ENCODE measurements at places on chromosomes 16 and 17.

- DNase-seq, result no peak
Observed at GRCh38 chr16:19672378-19672777, 45.6 kb downstream of the KNOP1 start.

DNA sequence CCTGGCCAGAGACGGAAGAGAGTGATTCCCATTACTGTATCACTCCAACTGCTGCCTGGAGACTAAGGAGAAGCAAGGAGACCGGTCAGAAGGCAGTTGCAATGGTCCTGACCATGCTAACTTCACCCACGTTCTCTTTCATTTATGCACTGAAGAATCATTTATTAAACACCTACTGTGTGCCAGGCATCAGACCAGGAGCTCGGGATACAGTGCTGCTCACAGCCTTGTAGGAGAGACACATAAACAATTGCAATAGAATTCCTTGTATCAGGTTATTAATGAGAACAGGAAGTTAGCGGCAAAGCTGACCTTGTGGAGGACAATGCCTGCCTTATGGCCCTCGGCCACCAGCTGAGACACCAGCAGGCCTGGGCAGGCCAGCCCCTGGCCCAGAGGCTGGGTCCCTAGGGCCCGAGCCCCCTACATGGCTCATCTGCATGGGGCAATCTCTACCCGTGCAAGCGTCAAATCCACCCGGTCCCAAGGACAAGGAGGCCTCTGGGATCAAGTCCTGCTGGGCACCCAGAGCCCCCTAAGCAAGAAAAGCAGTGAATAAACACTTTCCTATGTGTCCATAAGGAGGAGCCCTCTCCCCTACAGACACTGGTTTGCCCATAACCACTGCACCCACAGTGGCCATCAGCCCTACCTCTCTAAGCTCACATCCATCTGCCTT lies 8.6 kb upstream of the ENPP7 start:
- no peak for DNase-seq

- no peak for DNase-seq
Observed at GRCh38 chr16:86984343-86984742, 332.8 kb downstream of the C16orf95 start.

DNA sequence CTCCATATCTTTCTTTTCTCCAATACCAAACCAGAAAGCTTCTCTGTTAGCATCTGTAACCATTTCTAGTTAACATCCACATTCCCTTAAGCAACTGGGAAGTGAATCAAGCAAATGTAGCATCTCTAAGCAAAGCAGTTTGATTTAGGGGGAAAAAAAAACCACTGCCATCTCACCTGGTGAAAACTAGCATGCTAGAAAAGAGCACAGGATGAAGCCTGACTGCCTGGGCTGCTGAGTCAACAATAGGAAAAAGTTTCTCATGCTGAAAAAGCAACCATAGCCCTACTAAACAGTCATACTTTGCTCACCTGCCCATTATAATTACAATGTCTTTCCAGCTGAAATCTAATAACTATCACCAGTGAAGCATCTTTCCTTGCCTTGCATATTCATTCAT lies 139.3 kb downstream of the ANKFN1 start:
- no peak for DNase-seq

GRCh38 chr16:84020353-84020752 lies 22.2 kb downstream of the SLC38A8 start:
- no peak for DNase-seq

DNA sequence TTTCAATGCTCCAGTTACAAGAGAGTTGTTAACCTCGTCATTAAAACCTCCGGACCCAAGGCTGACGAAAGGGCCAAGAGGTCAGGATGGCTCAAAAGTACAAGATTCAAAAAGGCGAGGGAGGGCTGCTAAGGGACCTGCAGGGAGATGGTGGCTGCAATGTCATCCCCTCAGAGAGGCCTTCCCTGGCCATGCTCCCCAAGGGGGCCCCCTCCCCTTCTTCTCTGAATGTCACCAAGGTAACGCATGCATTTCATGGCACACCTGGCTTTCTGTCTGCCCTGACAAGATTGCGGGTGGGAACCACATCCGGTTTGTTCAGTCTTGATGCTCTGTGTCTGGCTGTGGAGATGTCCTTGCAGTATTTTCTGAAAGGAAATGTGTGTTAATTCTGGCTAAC lies 89.9 kb downstream of the C16orf78 start:
- DNase-seq, result peak; percentile 7

GRCh38 chr16:70512456-70512855 lies 10.9 kb downstream of the COG4 start:
- DNase-seq, result no peak

GRCh38 chr16:85437166-85438052 lies 175.7 kb upstream of the GSE1 start:
- DNase-seq, result peak; percentile 89

DNA sequence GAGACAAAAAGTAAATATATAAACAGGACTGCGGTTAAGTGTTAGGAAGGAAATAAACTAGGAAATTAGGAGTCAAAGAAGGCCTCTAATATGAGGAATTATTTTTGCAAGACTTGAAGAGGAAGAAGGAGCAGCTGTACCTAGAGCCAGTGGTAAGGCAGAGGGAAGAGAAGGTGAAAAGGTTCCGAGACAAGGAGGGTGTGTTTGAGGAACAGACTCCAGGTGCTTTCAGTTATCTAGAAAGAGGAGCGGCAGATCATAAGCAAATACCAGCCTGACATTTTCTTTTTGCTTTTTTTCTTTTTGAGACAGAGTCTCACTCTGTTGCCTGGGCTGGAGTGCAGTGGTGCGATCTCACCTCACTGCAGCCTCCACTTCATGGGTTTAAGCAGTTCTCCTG lies 61.0 kb downstream of the CHD9 start:
- no peak for DNase-seq

DNA sequence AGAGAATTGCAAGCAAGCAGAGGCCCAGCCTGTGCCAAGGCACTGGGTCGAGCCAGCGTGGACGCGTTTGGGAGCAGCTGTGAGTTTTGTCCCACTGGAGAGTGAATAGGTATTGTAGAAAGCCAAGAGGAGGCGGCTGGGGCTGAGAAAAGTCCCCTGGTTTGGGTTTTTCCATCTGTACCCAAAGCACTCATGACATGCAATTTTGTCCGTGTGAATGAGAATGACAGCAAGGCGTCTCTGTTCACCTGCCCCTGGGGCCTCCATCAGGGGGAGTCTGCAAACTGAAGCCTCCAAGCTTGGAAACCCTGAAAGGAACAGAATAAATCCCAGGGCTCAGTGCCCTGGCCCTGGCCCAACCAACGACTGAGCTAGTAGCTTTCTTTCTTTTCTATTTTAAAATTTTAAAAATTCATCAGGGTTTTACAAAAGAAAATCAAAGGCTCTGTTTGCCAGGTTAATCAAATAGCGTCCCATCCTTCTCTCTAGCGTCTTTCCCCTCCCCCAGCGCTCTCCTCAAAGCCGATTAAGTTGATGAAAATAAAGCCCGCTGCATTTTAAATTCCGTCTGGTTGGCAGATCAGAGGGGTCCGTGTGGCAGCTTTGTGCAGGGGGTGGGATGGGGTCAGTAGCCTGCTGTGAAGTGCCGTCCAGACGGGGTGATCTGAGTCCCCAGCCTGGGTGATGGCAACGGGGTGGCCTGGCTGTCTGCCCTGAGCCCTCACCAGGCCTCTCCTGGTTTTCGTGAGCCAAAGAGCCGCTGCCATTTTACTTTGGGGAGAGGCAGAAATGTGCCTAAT lies 171.0 kb downstream of the KATNIP start:
- DNase-seq, result no peak

GRCh38 chr17:77115510-77115909 lies 25.3 kb upstream of the SEC14L1 start:
- no peak for DNase-seq

GRCh38 chr17:30380643-30381339 lies 2.1 kb downstream of the CPD start:
- no peak for DNase-seq

DNA sequence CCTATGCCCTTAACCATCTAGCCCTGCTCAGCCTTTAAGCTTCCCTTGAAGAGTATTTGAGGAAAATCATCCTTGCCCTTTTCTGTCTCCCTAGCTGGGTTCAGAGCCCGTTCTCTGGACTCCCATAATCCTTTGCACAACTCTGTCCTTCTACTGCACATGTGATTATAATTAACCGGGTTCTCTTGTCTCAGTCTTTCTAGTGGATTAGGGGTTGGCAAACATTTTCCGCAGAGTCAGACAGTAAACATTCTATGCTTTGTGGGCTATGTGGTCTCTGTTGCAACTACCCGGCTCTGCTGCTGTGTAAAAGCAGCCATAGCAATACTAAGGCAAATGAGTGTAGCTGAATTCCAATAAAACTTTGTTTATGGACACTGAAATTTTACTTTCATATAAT lies 80.0 kb downstream of the CDRT15 start:
- no peak for DNase-seq

- DNase-seq, result no peak
Observed at GRCh38 chr16:4411684-4412083, 4.7 kb downstream of the CORO7 start.

DNA sequence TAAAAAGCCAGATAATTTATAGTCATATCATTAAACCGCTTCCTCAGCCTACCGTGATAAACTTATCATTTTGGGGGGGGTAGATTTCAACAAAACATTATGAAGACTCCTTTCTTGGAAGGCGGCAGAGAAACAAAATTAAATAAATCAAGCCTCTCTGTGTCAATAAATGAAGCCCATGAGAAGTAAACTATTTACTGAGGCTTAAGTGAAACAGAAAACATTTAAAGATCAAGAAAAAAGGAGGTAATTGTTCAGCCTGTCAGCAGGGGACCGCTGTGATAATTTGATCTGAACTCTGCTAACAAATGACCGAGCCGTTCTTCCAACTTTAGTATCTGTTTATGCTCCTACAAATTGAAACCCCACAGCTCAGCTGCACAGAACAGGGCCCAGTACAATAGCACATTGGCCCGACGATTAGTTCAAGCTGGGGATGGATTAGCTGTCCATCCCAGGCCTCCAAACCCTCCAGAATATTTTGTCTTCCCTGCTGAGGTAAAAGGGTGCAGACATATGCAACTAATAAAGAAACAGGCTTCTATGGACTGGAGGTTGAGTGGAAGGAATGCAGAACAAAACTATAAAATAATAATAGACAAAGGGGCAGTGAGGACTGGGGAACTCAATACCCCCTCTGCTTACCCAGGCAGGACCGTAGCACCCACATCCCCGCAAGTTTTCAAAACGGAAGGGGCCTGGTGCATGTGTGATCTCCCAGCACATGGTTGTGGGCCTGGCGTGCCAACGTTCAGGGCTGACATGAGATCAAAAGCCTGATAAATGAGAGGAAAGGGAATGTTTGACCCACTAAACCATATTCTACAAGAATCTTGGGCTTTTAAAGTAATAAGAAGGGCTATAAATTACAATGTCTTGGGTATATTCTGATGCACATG lies 298.1 kb upstream of the IRX5 start:
- no peak for DNase-seq

DNA sequence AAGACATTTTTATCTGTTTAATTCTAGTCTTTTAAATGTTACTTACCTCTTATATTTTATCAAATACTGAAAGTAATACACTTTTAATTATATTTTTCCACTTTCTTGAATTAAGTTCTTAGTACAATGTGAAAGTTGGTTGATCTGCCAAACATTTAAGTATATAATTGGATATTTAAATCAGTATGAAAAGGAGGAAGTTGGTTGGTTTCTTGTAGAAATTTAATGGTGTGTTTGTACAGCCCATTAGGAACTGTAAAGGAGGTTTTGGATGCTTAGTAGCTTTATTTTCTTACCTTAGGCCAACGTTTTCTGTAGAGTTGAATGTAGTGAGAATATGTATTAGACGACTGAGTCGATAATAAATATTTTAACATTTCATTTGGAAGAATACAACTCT lies 5.4 kb downstream of the NFATC3 start:
- no peak for DNase-seq

DNA sequence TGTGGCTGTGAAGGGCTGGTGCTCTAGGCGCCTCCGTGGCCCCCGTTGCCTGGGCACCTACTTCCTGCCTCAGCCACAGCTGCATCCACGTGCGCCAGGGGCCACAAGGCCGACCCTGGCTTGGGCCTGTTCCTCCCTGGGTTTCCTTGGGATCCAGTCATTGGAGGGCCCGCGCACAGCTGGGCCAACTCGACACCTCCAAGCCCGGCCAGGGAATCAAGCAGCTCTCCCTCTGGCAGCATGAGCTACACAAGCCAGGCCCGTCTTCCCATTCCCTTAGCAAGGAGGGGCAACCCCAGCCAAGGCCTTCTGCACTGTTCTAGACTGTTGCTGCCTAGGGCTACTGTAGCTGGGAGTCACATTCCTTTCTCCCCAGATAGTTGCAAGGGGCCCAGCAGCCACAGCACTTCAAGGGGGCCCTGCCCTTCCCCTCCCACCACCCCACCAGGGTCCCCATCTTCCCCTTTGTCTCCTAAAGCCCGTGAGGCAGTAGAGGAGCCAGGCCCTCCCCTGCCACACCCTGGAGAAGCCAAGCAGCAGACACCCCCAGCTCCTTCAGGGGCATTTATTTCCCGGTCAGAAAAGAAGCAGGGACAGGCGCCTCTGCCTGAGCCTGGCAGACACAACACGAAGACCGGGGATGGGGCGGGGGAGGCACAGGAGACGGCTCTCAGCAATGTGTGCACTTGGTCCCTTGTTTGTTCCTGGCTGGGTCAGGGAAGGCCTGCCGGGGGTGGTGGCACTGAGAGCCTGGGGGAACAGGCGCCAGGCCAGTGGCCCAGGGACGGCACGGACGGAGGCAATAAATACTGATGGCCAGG lies 3.8 kb downstream of the ARHGDIA start:
- no peak for DNase-seq

DNA sequence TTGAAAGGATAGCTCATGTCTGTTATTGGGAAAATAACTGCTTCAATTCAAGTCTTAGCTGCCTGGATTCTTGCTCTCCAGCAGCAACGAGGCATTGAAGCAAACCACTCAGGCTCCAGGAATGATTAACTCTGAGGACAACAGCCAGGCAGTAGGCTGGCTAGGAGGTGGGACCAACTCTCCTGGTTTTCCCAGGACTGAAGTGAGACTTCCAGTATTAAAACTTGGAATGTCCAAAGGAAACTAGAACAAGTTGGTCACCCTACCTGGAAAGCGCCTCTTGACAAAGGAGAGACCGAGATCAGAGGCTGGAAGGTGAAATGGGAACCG lies 100.7 kb downstream of the SALL1 start:
- DNase-seq, result no peak

- DNase-seq, result no peak
Observed at GRCh38 chr17:65551267-65552040, 10.0 kb downstream of the AXIN2 start.

DNA sequence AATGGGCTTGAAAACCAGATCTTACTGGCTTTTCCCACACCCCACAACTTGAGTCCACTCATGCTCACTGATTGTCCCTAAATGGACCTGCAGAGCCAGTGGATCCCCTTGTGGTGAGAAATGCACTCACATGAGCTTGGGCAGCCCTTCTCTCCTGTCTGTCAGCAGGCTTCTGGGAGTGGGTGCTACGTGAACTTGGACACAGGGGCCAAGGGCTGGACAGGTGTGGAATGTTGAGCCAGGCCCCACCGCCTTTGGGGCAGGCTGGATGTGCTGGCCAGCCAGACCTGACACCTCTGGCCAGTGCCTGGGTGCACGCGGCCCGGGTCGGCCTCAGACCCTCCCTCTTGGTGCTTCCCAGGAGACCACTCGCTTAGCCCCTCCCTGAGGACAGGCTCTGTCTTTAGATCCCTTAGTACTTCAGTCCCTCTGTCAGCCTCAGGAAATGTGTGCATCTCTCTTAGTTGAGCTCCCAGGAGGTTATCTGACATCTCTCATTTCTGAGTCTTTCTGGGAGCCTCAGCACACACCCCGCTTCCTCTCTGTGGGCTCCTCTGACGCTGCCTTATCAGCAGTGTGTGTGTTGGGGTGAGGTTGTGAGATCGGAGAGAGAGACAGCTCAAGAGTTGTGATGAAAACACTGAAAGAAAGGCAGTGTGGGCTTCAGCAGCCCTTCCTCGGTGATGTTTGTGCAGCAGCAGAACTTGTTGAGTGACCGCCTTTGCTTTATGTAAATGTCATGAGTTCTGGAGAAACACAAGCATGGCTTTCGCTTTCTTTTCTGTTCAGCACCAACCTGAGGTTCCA lies 117.0 kb downstream of the RAB11FIP4 start:
- no peak for DNase-seq

Measured in NCI-H2171 (cell line).